CMK (cell line): ENCODE measurements at places on chromosomes 2 and 18.

DNA sequence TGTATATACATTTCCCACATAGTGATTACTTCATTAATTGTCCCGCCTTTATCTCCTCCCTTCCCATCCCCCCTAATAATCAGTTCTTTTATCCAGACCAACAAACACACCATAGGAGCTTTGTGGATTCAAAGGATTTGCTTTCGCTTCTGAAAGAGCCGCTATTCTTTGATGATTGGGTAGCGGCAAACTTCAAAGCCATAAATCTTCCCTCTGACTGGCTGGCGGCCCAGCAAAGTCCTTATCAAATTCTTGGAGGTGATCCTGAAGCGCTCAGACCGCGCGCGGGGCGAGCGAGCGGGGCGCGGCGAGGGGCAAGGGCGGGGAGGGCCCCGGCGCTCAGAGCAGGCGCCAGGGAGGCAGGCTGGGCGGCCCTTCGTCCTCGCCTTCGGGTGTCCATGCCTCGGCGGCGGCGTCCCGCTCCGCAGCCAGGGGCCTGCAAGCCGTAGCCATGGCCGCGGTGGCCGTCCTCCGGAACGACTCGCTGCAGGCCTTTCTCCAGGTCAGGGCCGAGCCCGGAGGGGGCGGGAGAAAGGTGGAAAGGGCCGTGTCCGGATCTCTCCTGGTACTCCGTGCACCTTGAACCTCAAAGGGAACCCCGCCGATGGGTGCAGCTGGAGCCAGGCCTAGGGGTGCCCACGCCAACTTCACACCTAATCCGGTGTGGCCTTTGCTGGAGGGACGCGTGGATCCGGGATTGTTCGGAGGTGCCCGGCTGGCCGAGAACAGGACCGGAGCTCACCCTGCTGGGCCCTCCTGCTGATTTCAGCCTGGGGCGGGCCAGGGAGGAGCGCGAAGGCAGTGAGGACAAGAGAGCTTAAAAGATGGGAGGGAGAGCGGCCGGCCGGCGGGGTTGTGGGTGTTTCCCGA is at the start of gene SP5:
TSS of gene SP5 (plus strand) at position 276 of the 870 bp plus-strand sequence. CDS start at position 452, 176 bp downstream.
- DNase-seq, result no peak

DNA sequence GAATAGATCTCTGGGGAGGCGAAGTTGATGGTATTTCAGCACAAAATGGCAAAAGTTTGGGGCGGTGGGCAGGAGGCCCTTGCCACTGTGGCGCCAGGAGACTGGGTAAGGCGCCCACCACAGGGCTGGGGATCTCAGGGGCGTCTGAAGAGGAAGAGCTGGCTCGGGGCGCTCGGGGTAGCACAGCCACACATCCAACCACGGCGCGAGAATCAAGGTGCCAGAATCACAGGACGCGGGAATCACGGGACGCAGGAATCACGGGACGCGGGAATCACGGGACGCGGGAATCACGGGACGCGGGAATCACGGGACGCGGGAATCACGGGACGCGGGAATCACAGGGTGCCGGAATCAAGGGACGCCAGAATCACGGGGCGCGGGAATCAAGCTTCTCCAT is 174.4 kb downstream of the TMEM18 start:
- DNase-seq, result no peak

GRCh38 chr2:82731824-82732223 is 1727.3 kb downstream of the SUCLG1 start:
- DNase-seq, result no peak

- no peak for DNase-seq
Measured at GRCh38 chr18:80167931-80168330, 58.9 kb downstream of the ADNP2 start.

DNA sequence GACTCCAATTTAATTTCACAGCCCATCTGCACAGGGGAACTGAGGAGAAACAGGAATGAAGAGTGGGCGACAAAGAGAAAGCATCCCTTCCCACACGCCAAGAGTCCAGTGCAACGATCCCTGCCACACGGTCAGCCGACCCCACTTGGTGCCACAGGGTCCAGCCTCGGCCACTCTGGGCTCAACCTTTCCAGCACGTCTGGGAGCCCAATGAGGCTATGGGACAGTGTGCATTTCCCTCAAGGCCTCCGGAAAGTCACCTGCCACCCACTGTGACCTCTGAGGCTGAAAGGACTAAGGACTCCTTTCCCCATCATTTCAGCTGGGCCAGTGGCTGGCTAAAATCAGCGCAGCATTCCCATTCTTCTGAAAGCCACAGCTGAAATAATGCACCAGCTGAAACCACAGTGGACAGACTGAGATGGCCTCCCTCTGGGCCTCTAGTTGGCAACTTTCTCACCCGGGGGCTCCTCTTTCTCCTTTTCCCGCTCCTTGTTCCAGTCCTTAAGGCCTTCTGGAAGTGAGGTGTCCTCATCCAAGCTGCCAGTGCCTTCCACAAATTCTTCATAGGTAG is 21.2 kb downstream of the TUBB6 start:
- no peak for DNase-seq

DNA sequence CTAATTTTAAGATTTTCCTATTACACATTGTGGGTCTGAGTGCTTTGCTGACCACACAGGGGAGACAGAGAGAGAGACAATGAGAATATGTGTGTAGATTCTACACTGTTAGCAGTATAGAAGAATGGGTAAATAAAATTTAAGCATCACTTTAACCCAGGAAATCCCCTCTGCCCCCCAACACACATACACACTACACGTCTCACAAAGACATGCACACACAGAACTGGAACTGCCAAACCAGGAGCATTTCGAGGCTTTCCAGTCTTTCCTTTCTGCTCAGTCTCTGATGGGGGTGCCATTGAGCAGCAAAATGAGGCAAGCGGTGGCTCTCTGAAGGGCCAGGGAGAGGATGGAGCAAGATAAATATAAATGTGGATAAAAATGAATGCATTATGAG is 2.5 kb downstream of the MERTK start:
- DNase-seq, result no peak

- DNase-seq, result no peak
Measured at GRCh38 chr2:43438342-43438741, 157.5 kb downstream of the THADA start.

DNA sequence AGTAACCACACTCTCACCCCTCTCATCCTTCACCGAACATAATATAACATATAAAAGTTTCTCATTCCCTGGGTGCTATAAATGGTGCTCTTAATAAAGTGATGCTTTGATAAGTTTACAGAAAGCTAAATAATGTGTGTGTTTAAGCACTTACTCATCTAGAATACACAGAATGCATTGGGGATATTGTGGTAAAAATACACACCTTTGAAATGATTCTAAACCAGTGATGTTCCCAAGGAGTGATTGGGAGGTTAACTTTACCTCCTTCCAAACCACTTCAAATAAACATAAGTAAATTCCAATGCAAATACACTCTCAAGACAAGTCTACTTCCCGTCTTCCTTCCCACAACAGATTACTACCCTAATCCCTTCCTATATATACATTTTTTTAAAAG is 85.3 kb upstream of the TWSG1 start:
- no peak for DNase-seq

DNA sequence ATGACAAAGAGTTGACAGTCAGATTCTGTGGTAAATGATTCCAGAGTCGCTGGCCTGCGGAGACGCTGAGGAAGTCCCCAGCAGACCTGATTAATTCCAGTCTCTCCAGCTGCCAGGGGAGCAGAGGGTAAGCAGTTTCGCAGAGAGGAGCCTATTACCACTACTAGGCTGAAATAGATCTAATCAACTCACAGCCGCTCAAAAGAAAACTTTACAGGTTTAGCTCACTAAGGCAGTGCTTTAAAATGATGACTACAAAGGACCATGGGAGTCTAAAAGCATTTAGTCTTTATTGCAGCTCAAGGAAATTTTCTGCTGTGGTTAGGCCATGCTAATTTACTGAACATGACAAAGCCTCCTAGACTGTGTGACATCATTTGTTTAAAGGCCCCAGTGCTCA is 445.6 kb upstream of the POU3F3 start:
- no peak for DNase-seq

- DNase-seq, result no peak
Measured at GRCh38 chr2:218631837-218632236, 24.1 kb downstream of the PLCD4 start.

DNA sequence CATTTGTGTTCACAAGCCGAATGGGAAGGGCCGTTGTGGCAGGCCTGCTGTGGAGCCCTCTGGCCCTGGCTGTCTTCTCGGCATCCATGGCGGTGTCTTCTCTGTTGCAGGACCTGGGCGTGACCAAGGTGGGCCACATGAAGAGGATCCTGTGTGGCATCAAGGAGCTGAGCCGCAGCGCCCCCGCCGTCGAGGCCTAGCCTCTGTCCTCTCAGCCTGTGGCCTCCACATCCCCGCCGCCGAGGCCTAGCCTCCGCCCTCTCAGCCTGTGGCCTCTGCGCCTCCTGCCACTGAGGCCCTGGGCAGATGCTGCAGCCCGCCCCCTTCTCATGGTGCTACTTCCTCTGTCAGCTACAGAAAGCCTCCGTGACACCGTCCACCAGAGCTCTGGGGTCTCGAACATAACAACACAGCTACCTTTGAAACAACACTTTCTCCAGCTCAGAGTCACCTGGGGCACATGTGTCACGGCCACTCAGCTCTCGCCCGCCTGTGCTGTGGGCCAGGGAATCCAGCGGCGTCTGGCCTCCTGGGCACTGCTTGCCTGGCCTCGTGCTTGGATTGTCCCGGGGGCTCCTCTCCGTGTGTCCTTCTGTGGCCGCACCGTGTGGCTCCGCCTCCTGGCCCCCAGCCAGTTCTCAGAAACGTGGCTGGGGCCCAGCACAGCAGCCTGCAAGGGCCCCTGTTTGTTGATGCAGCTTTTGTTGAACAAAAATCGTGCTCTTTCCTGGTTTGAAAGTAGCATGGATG is 97.1 kb downstream of the USP40 start:
- DNase-seq, result no peak

DNA sequence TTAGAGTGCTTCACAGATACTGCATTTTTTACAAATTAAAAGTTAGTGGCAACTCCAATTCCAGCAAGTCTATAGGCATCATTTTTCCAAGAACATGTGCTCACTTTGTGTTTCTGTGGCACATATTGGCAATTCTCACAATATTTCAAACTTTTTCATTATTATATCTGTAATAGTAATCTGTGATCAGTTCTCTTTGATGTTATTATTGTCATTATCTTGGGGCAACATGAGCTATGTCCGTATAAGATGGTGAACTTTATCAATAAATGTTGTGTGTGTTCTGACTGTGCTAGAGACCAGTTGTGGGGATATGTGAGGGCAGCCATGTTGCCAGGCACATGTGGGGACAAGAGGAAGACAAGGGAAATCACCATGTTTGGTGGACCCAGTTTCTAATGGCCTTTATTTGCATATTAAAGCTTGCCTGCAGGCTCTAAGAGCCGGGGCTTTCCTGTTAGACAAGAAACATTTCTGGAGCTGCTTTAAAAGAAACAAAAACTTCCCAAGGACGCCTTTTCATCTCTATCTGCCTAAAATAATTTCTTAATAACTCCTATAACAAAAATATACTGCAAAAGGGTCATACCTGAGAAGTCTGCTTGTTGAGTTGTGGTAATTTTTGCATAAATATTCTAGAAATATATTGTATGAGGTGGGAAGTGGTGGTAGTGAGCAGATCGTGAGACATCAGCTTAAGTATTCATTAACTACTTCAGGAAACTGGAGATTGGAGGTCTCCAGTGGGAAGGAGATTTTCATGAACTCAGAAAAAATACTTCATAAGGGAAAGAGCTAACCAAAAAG is 37.2 kb downstream of the KYNU start:
- DNase-seq, result no peak

DNA sequence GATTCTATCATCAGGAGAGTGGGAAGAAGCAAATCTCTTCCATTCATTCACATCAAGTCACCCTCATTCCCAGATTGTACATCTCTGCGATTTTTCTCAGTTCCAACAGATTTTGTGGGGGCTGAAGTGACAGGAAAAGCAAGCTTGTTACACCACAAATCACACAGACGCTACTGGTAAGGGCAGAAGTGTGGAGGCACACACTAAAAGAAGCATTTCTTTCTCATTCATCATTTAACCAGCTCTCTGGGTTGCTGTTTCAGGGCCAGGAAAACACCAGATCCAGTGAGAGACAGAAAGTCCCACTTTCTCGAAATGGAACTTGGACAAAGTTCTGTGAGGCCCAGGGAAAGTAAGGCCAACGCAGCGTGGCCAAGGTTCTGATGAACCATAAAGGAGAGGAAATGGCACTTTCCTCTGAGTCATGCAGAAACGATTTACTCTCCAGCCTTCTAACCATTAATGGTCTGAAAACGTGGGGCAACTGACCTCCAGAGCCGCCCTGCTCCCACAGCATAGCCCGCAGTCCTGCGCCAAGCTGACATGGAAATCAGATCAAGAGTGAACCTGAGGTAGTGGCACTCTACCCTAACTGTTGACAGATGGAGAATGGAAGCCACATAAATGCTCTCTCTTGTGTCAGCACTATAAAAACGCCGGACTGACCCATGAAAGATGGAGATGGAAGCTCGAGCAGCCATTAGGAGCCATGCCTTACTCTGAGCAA is 191.0 kb downstream of the C1D start:
- DNase-seq, result no peak

GRCh38 chr2:8615252-8615575 is 66.6 kb upstream of the ID2 start:
- DNase-seq, result no peak

- DNase-seq, result no peak
Measured at GRCh38 chr2:1599301-1600085, 144.8 kb downstream of the PXDN start.

GRCh38 chr2:45540942-45541341 is 70.1 kb downstream of the SRBD1 start:
- no peak for DNase-seq

- no peak for DNase-seq
Measured at GRCh38 chr2:97011977-97012569, 25.7 kb upstream of the FAM178B start.

- DNase-seq, result no peak
Measured at GRCh38 chr2:26330604-26331003, 15.3 kb upstream of the SELENOI start.

DNA sequence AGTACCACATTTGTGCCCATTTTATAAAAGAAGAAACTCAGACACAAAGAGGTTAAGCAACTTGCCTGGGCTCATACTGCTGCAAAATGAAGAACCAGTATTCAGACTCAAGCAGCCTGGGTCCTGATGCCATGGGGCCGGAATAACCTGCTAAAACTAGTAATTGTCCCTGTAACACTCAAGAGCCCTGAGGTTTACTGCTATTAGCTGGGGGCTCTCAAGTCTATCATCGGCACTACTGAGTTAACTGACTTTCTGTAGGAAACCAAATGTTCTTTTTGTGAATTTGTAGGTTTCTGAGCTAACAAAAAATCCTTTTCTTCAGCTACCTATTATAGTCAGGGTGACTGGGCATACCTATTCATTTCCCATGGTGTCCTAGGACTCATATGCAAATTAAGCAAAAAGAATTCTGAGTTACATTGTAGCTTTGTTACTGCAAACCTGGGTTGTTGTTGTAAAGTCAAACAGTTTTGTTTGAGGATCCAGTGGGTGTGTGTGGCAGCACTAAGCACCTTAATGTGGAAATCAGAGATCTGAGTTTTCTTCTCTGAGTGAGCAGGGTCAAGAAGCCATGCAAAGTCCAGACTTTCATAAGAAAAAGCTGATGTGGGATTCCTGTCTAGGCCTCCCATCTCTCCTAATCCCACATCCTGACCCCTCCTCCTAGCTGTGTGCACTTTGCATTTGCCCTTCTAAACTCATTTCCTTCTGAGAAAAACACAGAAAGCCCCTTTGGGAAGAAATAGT is 72.4 kb upstream of the TNP1 start:
- no peak for DNase-seq

- no peak for DNase-seq
Measured at GRCh38 chr2:223218587-223219178, 166.7 kb downstream of the KCNE4 start.

- no peak for DNase-seq
Measured at GRCh38 chr2:219171231-219171651, 1.4 kb upstream of the SLC23A3 start.

- DNase-seq, result no peak
Measured at GRCh38 chr18:55289048-55289447, 298.9 kb downstream of the TCF4 start.

GRCh38 chr2:40372283-40372985 is 79.5 kb downstream of the SLC8A1 start:
- DNase-seq, result no peak
